Jurkat, Clone E6-1 (cell line): ENCODE measurements at places on chromosomes 3 and 15.

- DNase-seq = no peak
Measured at GRCh38 chr3:168988853-168989252, 674.7 kb downstream of the MECOM start.

GRCh38 chr15:83846847-83847246, 192.9 kb downstream of the ADAMTSL3 start:
- DNase-seq = no peak

DNA sequence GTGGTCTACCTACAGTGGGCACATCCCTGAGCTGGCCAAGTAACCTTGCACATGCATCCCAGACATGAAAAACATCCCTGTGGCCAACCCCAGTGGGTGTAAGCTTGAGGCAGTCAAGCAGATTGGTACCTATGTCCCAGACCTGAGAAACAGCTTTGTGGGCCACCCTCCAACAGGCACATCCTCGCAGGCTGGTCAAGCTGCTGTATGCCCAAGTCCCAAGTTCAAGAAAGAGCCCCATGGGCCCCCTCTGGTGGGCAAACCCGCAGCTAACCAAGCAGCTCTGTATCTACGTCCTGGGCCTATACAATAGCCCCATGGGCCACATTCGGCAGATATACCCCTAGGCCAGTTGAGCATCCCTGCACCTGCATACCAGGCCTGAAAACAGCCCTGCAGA, 186.3 kb upstream of the GPR149 start:
- DNase-seq = no peak

DNA sequence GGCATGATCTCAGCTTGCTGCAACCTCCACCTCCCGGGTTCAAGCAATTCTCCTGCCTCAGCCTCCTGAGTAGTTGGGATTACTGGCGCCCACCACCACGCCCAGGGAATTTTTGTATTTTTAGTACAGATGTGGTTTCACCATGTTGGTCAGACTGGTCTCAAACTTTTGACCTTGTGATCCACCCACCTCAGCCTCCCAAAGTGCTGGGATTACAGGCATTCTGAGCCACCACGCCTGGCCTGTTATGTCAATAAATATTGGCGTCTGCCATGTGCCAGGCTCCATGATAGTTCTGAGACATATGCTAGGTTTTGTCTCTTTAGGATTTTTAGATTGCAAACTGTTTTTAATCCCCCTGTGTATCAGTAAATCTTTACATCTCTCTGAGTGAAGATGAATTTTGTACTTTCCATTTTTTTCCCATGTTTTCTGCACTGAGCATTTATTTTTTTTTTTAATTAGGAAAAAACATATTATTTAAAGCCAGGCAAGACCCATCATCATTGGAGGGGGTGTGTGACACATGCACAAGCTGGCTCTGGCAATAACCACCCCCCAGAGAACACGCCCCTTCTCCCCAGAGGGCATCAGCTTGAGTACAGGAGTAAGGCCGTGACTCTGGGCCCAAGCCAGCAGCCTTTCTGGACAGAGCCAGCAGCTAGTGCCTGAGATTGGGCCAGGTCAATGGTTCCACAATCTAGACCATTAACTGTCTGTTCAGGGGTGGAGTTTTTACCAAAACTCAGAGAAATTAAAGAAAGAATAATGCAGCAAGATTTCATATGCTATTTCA, 51.0 kb upstream of the ATP1B3 start:
- no peak for DNase-seq

DNA sequence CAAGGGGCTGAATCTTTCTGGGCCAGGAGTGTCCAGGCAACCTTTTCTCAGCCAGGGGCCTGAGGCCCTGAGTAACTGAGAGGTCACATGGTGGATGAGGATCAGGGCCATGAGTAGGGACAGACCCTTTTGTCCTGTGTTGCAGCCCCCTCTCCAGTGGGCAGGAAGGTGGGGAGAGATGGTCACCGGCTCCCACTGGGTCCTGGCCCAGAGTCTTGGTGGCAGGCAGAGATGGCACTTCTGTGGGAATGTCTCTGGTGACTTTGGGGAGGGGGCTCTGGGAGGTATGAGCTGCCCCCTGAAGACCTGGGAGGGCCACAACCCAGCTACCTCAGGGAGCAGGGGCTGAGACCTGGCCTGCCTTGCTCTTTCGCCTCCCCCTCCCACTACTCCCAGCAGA, 6.8 kb downstream of the ESYT3 start:
- DNase-seq = no peak

DNA sequence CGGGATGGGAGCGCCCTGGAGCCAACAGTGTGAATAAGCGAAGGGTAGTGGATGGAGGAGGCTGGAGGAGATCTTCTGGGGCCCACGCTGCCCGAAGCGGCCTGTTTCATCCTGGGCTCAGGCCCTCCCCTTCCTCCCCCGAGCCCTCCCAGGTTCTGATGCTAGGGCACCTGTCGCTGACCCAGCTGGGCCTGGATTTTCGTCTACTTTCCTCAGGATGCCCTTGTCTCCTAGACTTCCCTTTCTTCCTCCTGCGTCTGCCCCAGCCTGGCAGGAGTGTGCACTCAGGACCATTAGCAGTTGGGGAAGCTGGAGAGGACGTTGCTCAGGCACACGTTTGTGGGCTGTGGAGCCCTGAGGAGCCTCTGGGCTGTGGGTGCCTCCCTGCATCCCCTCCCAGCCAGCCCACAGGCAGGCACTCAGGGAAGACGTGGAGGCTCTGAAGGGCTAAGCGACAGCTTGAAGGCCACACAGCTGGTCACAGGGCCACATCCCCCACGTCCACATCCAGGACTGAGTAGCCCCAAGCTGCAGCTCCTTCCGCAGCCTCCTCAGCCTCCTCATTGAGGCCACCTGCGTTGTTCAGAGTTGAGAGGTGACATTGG, 23.9 kb upstream of the PIGZ start:
- no peak for DNase-seq

DNA sequence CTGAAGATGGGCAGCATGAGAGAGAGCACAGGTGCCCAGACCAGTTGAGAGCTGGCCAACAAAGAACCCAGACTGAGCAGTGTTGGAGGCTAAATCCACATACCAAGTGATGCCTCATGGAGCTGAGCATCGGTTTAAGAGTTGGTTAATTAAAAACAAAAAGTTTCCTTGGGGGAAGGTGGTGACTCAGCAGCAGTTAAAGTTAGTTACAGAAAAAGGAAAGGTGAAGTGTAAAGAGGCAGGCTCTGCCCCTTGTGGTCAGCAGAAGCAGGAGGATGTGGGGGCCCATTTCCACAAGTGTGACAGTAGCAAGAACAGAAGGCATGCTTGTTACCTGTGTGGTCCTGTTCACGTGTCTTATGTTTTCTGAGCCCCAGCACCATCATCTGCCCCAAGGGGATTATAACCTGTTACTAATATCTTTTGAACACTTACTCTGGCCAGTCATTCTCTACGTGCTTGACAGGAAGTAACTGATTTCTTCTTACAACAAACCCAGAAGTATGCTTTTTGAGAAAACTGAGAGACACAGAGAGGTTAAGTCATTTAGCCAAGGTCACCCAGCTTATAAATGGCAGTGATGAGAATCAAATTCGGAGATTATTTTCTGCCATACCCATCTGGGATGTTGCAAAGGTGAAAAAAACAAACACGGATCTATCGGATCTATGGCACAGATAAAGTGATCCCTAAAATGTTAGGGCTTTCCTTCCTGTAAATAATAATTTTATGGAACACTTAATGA, 91.0 kb downstream of the EPHB1 start:
- DNase-seq = peak; percentile 46
